ENCODE measurements at places on chromosomes 11 and 22.
A peak's percentile ranks its signal among the peaks of the same experiment; 100 is the strongest.

DNA sequence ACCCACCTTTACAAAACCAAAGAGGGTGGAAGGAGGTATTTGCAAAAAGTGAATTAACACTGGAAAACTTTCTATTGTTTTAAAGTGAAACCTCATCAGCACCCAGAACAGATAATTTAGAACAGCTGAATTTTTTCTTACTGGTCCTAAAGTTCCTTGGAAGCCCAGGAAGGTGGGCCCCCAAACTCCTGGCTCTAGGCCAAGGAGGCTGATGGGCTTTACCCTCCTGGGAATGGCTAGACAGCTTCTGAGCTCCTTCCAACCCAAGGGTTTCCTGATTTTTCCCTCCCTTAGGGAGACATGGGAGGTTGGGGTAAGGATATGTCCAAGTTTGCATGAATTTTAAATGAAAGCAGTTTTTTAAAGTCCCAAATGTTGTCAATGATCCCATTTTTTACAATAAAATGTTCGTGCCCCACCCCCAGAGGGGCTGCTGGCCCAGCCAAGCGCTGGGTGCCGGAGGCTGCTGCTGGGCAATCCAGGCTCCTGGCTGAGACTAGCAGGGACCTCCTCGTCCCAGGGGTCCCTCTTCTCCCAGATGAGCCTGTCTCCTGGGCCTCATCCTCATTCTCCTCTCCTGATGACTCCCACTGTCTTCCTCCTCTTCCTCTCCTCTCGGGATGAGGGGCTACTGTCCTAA is 28.4 kb downstream of the RELT start:
- no peak for DNase-seq

DNA sequence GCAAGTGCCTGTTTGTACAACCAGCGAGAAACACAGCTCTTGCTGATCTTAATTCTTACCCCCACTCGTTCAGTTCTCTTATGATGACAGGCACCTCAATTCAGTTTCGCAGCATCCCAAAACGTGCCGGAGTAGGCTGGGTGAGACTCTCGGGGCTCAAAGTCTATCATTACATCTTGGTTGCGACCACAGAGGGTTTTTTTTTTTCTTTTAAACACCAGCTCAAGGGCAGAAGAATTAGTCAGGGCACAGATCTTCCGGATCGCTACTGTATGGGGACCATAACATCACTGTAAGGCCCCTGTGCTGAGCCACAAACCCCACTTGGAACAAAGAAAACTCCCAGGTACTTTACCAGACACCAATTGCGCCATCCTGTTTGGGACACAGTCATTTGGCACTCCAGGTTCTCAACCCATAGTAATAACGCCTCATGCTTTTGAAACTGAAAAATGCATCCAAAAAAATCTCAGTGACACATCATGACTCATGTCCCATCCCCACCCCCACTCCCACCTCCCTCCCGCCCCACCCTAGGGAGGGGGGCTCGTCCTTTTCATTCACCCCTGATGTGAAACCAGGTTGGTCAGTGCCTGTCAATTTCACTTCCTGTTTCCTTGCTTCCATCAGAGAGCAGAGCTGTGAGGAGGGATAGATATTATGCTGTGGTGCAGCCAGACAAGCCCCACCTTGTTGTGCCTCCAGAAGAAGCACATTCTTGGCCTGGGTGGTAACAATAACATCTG is 41.0 kb upstream of the CD5 start:
- peak; percentile 74 for DNase-seq

DNA sequence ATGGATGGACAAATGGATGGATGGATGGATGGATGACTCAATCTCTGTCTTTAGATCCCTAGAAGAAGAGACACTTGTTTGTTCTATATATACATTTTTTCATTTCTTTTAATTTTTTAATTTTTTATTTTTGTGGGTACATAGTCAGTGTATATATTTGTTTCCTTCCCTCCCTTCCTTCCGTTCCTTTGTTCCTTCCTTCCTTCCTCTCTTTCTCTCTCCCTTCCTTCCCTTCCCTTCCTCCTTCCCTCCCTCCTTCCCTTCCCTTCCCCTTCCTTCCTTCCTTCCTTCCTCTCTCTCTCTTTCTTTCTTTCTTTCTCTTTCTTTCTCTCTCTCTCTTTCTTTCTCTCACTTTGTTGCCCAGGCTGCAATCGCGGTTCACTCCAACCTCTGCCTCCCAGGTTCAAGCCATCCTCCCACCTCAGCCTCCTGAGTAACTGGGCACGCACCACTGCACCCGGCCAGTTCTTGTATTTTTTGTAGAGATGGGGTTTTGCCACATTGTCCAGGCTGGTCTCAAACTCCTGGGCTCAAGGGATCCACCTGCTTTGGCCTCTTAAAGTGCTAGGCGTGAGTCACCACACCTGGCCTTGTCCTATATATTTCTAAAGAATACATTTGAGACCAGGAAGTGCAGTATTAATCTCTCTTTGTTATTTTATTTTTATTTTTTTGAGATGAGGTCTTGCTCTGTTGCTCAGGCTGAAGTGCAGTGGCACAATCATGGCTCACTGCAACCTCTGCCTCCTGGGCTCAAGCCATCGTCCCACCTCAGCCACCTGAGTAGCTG is 42.5 kb upstream of the AQP11 start:
- no peak for DNase-seq

- no peak for DNase-seq
Measured at GRCh38 chr11:15641271-15642045, 526.7 kb downstream of the INSC start.

GRCh38 chr11:99934008-99934407 is 753.1 kb upstream of the ARHGAP42 start:
- no peak for DNase-seq

GRCh38 chr11:128500493-128500892 is 86.9 kb downstream of the ETS1 start:
- no peak for DNase-seq

DNA sequence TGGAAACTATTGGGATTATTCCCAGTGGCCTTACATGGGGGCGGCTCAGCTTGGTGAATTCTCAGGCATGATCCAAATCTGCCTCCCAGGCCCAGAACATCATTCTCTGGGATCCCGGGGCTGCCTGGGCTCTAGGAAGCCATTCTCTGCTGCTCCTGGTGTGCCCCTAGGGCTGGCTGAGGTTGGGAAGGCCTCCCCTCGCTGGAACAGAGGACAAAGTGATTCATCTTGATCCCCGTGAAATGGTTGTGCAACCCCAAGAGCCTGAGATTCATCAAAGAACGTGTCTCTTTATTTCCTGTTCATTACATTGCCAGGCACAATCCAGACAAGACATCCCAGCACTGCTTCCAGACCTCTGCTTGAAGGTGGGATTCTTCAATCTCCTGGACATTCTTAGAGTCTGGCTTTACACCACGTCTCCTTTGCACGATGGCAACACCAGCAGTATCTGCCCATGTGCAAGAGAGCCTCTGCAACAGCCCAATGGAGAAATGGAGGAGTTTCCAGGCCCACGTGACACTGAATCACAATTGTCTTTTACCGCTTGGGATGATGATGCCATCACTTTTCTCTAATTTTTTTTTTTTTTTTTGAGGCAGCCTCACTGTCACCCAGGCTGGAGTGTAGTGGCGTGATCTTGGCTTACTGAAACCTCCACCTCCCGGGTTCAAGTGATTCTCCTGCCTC is 52.3 kb downstream of the TST start:
- no peak for DNase-seq

DNA sequence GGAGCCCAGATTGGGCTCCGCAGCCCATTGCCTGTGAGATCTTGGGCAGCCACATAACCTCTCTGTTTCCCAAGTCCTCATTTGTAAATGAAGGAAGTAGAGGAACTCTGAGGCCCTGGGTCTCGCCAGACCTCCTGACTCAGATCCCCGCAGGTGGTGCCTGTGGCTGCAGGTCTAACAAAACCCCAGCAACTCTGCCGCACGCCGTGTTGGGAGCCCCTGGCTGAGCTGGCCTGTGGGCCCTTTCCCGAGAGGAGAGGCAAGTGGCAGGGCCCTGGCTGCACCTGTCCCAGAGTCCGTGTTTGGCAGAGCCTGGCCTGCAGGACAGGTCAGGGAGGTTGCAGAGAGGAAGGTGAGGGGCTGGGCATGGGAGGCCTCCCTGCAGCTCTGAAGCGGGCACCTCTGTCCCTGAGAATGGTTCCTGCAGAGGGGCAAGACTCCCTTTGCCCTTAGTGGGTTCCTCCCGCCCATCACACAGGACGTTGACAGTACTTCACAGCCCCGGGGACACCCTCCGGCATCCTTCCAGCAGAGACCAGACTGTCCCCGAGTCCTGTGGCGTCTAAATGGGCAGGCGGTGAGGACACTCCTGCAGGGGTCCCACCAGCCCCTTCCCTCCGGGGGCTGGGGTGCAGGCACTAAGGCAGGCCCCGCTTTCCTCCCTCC is 67.7 kb downstream of the ARHGAP8 start:
- DNase-seq, result no peak

- DNase-seq, result no peak
Measured at GRCh38 chr22:27460591-27461347, 340.8 kb downstream of the MN1 start.

DNA sequence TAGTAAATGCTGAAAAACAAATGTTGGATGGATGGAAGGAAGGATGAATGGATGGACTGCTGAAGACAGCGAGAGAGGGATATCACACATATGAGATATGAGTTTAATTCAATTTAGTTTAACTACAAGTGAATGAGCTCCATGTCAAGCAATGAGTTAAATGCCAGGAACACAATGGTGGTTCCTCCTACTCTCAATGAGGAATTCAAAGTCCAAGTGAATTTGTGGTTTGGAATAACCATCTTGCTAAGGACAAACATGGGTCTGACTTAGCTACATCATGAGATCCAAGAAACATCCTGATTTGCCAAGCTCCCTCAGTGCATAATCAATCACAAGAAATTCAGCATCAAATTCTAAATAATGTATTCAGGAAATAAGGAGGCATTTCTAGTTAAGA is 26.1 kb upstream of the PPP2R1B start:
- DNase-seq, result no peak
